ENCODE measurements at places on chromosomes 13 and 19. TPM values are rescaled to one million over a fixed set of nuclear protein-coding genes. Genes with fewer than 3 reads are reported as not detected.

- no peak overlapping the region for H3K27ac ChIP-seq
- H3K4me1 ChIP-seq: no peaks in the 10 kb centered on the region
- DNase-seq: no peak
- H3K4me3 ChIP-seq: no peak overlapping the region
- H3K36me3 ChIP-seq: no peaks in the 10 kb centered on the region
Observed at GRCh38 chr19:5837761-5838352, 1.6 kb downstream of the FUT6 start.

Gene UBXN6
- 37.1 TPM for total RNA-seq

DNA sequence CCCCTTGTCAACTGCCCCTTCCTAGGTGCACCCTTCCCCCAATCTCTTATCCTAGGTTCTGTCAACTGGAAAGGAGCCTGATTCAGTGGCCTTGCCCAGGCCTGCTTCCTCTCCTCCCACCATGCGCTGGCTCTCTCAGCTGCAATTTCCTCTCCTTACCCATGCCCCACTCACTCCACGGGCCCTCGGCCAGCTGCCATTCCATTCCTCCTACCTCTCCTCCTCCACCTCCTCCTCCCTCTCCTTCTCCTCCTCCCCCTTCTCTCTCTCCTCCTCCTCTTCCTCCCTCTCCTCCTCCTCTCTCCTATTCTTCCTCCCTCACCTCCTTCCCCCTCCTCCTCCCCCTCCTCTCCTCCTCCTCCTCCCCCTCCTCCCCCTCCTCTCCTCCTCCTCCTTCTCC is 9.6 kb upstream of the TIMM44 start:
- H3K36me3 ChIP-seq: peaks cover 5% of the 10 kb centered on the region
- H3K27me3 ChIP-seq: no peaks in the 10 kb centered on the region
- no peaks in the 10 kb centered on the region for H3K4me1 ChIP-seq
- no peak for DNase-seq
- no peak overlapping the region for H3K4me3 ChIP-seq

Gene SIGLEC11
- total RNA-seq: not detected

Gene LINGO3
- total RNA-seq: 1.0 TPM

DNA sequence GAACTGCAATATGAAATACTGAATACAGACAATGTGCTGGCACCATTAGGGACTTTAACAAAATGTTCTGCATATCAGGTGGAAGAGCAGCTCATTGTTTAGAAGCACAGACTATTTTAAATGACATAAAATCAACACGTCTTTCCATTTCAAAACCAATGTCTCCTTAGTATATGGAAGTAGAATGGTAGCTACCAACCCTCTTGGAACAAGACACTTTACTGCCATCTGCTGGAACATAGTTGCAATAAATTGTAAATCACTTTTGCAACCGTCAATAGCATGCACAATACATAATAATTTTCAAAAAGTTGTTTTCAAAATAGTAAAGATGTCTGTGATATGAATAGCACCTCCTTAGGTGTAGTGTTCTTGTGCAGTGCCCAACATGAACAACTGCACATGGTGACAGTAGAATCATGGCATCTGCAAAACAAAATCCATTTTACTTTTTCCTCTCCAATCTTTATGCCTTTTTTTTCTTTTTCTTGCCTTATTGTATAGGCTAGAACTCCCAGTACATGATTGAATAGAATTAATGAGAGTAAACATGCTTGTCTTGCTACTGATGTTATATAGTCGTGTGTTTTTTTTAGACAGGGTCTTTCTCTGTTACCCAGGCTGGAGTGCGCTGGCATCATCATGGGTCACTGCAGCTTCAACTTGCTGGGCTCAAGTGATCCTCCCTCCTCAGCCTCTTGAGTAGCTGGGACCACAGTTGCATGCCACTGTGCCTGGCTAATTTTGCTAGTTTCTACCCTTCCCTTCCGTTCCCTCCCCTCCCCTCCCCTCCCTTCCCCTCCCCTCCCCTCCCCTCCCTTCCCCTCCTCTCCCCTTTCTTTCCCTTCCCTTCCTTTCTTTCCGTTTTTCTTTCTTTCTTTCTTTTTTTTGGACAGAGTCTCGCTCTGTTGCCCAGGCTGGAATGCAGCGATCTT is 7.8 kb upstream of the LYPD5 start:
- DNase-seq: no peak
- H3K4me3 ChIP-seq: no peak overlapping the region
- no peaks in the 10 kb centered on the region for H3K4me1 ChIP-seq
- H3K27me3 ChIP-seq: no peaks in the 10 kb centered on the region
- H3K27ac ChIP-seq: no peak overlapping the region
- H3K36me3 ChIP-seq: no peaks in the 10 kb centered on the region

DNA sequence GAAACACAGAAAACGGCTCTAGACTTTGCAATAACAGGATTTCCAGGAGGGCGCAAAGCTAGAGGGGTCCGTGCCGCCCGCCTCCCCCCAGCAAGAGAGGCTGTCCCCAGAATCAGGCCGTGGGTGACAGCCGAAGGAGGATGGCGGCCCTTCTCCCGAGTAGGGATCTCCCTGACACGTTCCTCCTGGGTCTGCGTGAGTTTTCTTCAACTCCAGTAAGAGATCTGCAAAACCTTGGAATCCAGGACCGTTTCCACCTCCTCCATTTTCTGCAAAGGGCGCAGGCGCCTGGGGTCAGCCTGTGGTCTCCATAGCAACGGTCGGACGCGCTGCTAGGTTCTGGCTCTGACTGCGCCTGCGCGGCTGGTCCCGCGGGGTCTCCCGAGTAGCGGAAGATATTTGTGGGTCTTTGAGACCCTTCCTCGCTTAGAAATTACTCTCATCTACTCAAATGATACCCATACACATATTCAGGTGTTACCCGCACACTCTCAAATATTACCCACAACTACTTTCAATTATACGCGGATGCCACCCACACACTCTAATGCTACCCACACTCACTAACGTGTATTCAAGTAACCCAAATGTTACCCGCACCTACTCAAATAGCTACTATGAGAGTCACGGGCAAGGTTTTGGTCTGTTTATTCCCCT is 2.1 kb downstream of the PNMA8C start:
- DNase-seq: peak; percentile 95
- peak overlapping the region; percentile 85 for H3K4me3 ChIP-seq
- H3K36me3 ChIP-seq: no peaks in the 10 kb centered on the region
- H3K27ac ChIP-seq: no peak overlapping the region

Gene TEX29
- total RNA-seq: not detected

GRCh38 chr19:18737954-18738351 is 53.2 kb downstream of the COMP start:
- H3K27me3 ChIP-seq: no peaks in the 10 kb centered on the region
- no peaks in the 10 kb centered on the region for H3K36me3 ChIP-seq
- no peak for DNase-seq

Gene MYPOP
- 13.6 TPM for total RNA-seq

Gene ZNF677
- 56.5 TPM for total RNA-seq

Gene ZNF382
- 3.6 TPM for total RNA-seq

GRCh38 chr19:51807111-51807701 is 12.2 kb downstream of the FPR3 start:
- peak overlapping the region; percentile 76 for H3K4me3 ChIP-seq
- no peak overlapping the region for H3K27ac ChIP-seq
- DNase-seq: peak; percentile 73
- H3K27me3 ChIP-seq: no peaks in the 10 kb centered on the region
- H3K36me3 ChIP-seq: no peaks in the 10 kb centered on the region
- H3K4me1 ChIP-seq: no peaks in the 10 kb centered on the region

Gene GRIN2D
- total RNA-seq: 1.2 TPM

DNA sequence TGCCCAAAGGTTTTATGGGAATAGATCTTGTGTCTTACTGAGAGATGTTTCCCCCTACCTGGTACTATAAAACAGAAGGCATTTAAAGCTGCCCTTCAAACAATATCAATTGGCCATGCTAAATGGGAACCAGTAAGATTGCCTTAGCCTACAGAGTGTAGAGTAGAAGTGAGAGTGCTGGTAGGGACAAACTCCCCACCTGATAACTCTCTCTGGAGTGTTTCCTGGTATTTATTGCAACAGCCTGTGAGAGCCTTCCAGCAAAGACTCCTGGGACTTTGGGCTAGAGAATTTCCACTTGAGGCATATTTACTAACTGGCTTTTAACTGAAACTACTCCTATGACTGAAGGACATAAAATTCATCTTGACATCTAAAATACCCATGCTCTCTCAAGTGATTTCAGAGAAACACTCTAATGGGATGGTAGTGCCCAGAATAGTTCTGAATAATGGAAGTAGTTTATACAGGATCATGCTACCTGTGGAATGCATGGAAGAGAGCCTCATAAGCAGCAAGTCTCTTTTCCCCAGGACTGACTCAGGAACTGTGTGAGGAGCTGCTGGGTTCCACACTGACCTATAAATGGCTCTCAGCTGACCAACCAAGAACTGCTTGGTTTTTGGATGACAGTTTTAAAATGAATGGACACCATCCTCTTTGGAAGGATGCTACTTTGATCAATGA is 132.7 kb upstream of the SLITRK5 start:
- no peaks in the 10 kb centered on the region for H3K4me1 ChIP-seq
- no peaks in the 10 kb centered on the region for H3K36me3 ChIP-seq
- DNase-seq: no peak
- no peak overlapping the region for H3K4me3 ChIP-seq
- no peaks in the 10 kb centered on the region for H3K27me3 ChIP-seq

GRCh38 chr19:54352546-54352945 is 12.2 kb downstream of the LAIR1 start:
- no peaks in the 10 kb centered on the region for H3K4me1 ChIP-seq
- no peak overlapping the region for H3K27ac ChIP-seq
- DNase-seq: no peak

GRCh38 chr13:41981951-41982715 is 21.2 kb upstream of the VWA8 start:
- H3K36me3 ChIP-seq: no peaks in the 10 kb centered on the region
- H3K27ac ChIP-seq: no peak overlapping the region
- DNase-seq: no peak
- no peak overlapping the region for H3K4me3 ChIP-seq
- no peaks in the 10 kb centered on the region for H3K27me3 ChIP-seq

DNA sequence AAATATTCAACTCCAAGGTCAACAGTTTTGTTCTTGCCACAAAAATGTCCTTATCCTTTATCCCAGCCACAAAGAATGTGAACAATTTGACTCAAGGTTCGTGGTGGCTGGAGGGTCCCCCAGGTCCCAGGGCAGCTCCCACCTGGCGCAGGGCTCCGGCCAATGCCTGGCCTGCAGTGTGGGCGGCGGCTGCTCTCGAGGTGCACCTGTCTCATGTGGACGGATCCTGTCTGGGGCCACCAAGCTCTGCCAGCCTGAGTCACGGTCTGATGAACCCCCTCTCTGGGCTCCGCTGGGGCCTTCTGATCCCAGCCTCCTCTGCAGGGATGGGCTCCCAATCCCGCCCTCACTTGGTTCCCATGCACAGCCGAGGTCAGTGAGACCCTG is 49.4 kb downstream of the GAS6 start:
- no peak overlapping the region for H3K4me3 ChIP-seq
- no peaks in the 10 kb centered on the region for H3K27me3 ChIP-seq
- no peaks in the 10 kb centered on the region for H3K36me3 ChIP-seq
- H3K4me1 ChIP-seq: no peaks in the 10 kb centered on the region
- no peak for DNase-seq
- H3K27ac ChIP-seq: no peak overlapping the region

DNA sequence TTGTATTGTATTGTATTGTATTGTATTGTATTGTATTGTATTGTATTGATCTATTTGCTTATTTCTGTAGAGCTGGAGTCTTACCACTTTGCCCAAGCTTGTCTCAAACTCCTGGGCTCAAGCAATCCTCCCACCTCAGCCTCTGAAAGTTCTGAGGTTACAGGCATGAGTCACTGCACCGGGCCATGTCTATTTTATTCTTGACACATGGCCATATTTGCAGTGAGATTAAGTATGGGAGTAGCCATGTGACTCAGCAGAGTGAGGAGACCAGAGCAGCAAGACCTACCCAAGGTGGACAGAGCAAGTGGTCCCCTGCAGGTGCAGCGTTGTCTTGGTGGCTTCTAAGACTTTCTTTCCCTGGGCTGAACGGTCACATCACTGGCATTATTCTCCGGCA is 49.1 kb upstream of the UBAC2 start:
- H3K4me3 ChIP-seq: no peak overlapping the region
- no peaks in the 10 kb centered on the region for H3K27me3 ChIP-seq
- no peak for DNase-seq
- no peak overlapping the region for H3K27ac ChIP-seq

Gene RRAS
- 8.8 TPM for total RNA-seq

Gene ZNF415
- 11.1 TPM for total RNA-seq

DNA sequence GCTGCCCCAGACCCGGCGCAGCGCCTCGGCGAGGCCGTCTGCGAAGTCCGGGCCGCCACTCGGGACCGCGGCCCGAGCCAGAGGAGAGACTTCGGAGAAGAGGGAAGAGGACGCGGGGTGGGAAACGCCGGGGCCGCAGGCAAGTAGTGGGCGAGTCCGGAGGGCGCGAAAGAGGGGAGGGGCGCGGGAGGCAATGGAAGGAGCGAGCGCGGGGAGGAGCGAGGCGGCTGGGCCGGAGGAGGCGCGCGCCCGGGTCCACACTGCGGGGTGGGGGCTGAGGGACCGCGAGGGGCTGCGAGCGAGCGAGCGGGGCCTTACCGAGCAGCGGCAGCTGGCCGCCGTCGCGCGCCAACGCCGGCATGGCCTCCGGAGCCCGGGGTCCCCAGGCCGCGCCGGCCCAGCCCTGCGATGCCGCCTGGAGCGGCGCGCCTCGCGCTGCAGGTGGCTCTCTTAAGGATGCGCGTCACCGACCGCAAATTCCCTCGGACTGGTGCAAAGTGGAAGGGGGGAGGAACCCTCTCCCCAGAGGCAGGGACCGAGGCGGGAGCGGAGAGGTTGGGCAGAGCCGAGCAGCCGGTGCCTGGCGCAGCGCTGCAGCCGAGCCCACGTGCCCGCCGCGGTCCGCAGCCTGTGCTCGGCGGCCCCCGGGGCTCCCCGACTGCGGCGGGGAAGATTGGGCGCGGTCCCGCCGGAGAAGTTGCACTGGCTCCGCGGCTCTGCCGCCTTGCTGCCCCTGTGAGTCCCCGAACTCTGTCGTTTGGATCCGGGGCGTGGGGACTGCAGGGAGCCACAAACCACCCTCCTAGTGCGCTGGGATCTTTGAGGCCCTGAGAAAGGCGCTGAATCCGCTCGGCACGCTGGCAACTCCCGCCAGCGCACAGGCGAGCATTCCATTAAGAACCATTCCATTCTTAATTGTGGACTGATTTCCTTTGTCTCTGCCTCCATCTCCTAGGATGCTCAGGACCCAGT is at the start of gene FLT3:
FLT3 (minus strand) TSS at position 427 of the 972 bp plus-strand sequence; CDS start at position 361, 66 bp downstream.
- peak; percentile 86 for DNase-seq
- peaks cover 70% of the 10 kb centered on the region for H3K27me3 ChIP-seq
- peaks cover 3% of the 10 kb centered on the region for H3K4me1 ChIP-seq
- H3K36me3 ChIP-seq: no peaks in the 10 kb centered on the region
- H3K27ac ChIP-seq: no peak within 1 kb of the TSS
- peak within 1 kb of the TSS; percentile 70 for H3K4me3 ChIP-seq

- H3K27me3 ChIP-seq: no peaks in the 10 kb centered on the region
- peak overlapping the region; percentile 82 for H3K4me3 ChIP-seq
- H3K36me3 ChIP-seq: no peaks in the 10 kb centered on the region
- H3K27ac ChIP-seq: no peak overlapping the region
Observed at GRCh38 chr13:60267498-60268202, 103.9 kb upstream of the DIAPH3 start.

DNA sequence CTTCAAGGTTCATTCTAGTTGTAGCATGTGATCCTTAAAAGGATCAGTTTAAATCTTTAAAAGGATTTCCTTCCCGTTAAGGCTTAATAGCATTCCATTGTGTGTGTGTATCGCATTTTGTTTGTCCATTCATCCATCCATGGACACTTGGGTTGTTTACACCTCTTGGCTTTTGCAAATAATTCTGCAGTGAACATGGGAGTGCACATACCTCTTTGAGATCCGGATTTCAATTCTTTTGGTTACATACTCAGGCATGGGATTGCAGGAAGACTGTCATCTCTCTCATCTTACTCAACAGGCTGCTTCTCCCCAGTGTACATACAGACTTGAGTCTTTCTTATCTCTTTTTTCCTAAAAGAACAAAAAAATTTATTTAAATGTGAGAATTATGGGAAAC is 1.2 kb downstream of the RNF113B start:
- H3K4me1 ChIP-seq: peaks cover 33% of the 10 kb centered on the region
- DNase-seq: no peak
- H3K27ac ChIP-seq: no peak overlapping the region
- peaks cover 55% of the 10 kb centered on the region for H3K36me3 ChIP-seq

Measured in endodermal cell (in vitro differentiated cells).